ENCODE measurements at places on chromosomes 1 and 21.

GRCh38 chr21:29441651-29442050 lies 142.9 kb downstream of the BACH1 start:
- no peak for DNase-seq

DNA sequence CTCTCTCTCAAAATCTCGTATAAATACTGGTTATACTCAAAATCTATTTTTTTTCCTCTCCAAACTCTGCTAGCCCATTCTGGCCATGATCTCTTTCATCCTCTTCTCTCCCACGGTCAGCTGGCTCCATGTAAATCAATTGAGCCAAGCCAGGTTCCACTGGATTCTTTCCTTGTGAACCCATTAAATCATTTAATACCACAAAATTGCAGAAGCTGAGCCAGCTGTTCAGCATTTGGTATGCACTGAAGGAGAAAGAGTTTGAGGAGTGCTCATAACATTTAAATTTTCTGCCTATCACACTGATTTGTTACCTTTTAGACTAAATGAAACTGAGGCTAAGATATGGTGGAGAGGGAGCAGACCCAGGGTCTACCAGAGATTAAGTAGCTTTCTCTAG lies 29.1 kb upstream of the TADA1 start:
- DNase-seq = no peak

- DNase-seq = no peak
Measured at GRCh38 chr1:211210052-211210451, 49.1 kb upstream of the RCOR3 start.

GRCh38 chr1:67085326-67085725 lies 31.4 kb upstream of the SLC35D1 start:
- DNase-seq = no peak

DNA sequence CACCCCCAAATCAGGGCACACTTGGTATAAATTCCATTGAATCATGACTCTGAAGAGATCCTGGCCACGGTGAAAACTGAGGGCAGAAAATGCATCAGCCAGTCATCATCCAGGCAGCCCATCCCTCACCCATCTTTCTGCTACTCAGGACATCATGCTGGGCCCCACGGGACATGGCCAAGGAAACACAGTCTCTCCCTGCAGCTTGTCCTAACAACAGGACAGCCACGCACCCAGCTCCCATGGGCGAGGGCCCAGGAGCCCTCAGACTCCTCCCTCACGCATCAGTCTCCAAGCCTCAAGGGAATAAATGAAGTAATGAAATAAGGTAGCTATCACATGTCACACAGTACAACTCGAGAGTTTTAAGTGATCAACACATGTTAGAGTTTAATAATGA lies 37.8 kb downstream of the ELK4 start:
- no peak for DNase-seq

DNA sequence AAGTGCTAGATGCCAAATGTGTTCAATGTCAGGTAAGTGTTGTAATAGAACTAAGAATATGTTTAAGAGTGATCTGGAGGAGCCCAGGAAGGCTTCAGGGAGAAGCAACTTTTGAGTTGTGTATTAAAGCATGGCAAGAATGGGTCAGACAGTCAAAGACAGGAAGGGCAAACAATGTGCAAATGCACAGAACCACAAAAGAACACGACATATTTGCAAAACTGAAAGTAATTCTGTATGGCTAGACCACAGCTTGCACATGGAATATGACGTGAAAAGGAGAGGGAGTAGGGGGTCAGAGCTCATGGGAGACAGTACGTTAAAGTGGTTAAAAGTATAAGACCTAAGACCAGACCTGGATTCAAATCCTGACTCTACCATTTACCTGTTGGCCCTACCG lies 7.1 kb upstream of the SORT1 start:
- DNase-seq = peak; percentile 32

- DNase-seq = peak; percentile 42
Measured at GRCh38 chr1:111475701-111476100, 1.9 kb downstream of the C1orf162 start.

GRCh38 chr1:166627558-166627957 lies 211.7 kb upstream of the POGK start:
- DNase-seq = no peak

DNA sequence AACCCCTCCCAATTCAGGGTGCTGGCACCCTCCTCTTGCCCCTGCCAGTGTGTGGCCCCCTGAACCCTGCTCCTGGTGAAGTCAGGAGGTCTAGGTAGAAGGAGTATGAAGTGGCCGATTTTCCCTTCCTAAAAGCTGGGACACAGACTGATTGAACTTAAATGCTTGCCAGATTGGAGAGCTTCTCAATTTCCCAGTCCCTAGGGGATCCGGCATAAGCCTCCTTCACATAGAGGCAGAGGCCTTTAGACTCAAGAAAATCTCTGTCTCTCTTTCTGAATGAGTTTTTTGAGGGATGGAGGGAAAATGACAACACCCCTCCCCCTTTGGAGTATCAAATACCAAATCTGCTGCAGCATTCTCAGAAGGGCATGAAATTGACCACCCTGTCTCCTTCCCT lies 51.5 kb downstream of the SYT2 start:
- no peak for DNase-seq

DNA sequence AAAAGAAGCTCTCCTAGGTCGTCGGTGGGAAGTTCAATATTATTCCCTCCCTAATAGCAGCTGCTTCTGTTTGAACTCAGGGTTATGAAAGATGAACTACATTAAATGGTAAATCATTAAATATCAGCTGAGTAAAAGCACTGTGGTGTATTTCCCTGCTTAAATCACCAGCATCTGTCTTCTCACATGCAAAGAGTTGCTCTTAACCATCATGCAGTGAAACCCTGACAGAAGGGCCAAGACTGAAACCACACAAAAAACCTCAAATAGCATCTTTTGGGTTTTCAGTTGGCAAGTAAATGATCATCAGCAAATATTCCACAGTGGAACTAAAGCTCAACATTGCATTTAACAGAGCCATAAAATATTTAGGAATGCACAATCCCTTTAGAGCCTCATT lies 380.0 kb upstream of the ADGRL2 start:
- no peak for DNase-seq
